ENCODE measurements at places on chromosomes 5 and 9.

- DNase-seq, result no peak
These were observed 67.9 kb upstream of the UNC5A start for GRCh38 chr5:176742246-176743105.

DNA sequence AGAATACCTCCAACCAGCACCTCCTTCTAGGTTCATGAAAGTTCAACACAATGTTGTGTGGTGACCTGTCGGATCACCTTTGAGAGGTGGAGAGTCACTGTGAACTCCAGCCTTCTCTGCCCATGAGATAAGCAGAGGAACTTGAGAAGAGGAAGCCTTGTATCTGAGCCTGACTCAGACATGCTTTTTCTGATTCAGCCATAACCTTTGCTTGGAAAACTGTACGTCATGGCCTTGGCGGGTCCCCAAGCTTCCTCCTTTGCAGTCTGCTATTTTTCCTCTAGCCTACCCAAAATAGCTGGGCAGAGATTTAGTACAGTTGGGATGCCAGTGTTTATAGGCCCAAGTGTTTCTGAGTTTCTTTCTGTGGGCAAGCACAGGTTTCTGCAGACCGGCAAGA, 274.7 kb downstream of the CETN3 start:
- DNase-seq, result no peak

DNA sequence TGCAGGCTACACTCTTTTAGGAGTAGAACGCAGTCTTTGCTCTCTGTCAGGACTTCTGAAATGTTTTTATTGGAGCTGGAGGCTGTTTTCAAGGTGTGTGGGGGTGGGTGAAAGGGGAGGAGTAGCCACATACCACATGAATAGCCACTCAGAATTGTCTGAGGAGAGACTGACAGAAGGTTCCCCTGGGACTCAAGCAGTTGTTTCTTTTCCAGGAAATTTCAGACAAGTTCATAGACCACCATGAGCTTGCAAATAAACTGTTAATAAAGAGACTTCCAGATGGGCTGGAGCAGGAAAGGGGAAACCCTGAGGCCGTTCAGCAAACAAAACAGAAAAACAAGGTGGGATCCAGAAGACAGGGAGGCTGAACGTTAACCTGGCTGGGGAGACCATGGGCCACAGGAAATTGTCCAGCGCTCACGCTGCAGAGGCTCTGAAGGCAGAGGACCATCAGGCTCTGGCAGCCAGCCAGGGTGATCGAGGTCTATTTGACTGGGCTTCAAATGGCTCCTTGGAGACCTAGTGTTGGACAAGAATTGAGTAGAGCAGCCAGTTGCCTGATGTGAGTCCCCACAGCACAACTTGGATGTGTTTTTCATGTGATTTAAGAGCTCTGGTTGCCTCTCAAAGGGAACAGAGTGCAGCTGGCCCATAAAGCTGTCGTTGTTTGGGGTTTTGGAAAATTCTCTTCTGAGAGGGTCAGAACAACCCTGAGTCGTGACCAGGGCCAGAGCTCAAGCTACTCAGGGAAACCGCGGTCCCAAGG, 159.2 kb upstream of the RAI14 start:
- DNase-seq, result no peak

- DNase-seq, result no peak
These were observed 161.0 kb downstream of the PBX3 start for GRCh38 chr9:125908136-125908535.

- DNase-seq, result no peak
These were observed 59.6 kb upstream of the CNTLN start for GRCh38 chr9:17075146-17075757.

GRCh38 chr5:2148312-2149194, 265.8 kb upstream of the IRX4 start:
- DNase-seq, result no peak

DNA sequence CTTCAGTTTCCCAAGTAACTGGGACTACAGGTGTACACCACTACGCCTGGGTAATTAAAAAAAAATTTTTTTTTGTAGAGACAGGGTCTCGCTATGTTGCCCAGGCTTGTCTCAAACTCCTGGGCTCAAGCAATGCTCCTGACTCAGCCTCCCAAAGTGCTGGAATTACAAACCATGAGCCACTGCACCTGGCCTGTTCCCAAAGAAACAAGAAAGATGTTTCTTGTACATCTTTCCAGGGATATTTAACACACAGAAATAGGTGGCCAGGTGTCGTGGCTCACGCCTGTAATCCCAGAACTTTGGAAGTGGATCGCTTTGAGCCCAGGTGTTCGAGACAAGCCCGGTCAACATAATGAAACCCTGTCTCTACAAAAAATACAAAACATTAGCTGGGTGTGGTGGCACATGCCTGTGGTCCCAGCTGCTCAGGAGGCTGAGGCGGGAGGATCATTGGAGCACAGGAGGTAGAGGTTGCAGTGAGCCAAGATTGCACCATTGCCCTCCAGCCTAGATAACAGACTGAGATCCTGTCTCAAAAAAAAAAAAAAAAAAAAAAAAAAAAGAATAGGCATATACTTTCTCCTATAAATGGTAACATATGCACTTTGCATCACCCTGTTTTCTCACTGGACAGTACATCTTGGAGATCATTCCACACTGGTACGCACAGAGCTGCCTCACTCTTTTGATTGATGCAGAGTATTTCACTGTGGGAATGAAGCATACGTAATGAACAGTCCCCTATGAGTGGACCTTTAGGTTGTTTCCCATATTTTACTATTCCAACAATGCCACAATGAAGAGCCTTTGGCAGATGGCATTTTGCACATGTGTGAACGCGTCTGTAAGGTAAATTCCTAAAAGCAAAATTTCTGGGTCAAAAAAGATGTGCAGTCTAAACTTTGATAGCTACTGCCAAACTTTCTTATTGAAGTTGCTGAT, 2.0 kb upstream of the GRHPR start:
- DNase-seq, result no peak

GRCh38 chr9:131915181-131915580, 164.5 kb downstream of the MED27 start:
- no peak for DNase-seq

DNA sequence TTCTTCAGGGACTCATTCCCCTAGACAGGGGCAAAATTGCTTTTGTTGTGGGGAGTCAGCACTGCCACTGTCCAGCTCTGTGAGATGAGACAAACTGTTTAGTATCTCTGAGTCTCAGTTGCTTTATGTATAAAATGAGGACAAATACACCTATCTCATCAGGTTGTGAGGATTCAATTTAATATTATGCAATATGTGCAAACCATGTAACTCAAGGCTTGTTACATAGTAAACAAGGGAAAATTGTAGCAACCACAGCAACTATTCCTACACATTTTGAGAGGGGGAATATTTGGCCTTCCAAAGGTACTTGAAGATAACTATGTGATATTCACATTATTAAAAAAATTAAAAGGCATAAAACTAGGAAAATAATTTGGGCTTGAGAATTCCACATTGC, 411.9 kb upstream of the SLC30A5 start:
- no peak for DNase-seq

Data from NCI-H187 (cell line).